Choroid plexus epithelial cell (primary cell): ENCODE measurements at places on chromosomes 5 and 9.

GRCh38 chr5:138748630-138749081 lies 4.6 kb upstream of the CTNNA1 start:
- peak; percentile 65 for DNase-seq

DNA sequence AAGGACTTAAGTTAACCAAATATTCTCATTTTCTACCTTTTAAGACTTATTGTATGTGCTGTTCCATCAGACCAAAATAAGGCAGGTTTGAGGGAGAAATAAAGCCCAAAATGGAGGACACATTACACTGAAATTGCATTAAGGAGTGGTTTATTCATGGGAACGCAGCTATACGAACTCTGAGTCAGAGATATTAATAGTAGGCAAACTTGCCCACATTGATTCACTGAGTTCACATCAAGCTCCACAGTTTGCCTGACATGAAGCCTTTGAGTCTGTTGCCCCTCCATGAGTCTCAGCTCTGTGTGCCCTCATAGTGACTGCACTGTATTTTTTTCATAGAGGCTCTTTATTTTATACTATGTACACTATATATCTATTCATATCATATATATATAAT lies 135.0 kb upstream of the SNX2 start:
- DNase-seq = no peak

DNA sequence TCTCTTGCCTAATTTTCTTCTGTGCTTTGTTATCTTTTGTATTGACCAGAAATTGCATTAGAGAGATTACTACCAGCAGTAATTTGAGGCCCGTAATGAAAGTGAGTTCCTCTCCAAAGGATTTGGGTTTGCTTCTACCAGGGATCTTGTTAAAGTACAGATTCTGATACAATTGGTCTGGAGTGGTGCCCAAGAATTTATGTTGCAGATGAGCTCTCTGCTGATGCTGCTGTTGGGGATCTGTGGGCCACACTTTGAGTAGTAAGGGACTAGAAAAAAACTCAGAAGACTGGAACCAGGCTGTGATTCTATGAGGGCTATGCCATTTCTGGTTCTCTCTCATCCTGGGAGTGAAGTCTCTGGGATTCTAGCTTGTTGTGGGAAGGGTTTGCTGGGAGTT lies 192.2 kb downstream of the SEC61B start:
- DNase-seq = peak; percentile 41

DNA sequence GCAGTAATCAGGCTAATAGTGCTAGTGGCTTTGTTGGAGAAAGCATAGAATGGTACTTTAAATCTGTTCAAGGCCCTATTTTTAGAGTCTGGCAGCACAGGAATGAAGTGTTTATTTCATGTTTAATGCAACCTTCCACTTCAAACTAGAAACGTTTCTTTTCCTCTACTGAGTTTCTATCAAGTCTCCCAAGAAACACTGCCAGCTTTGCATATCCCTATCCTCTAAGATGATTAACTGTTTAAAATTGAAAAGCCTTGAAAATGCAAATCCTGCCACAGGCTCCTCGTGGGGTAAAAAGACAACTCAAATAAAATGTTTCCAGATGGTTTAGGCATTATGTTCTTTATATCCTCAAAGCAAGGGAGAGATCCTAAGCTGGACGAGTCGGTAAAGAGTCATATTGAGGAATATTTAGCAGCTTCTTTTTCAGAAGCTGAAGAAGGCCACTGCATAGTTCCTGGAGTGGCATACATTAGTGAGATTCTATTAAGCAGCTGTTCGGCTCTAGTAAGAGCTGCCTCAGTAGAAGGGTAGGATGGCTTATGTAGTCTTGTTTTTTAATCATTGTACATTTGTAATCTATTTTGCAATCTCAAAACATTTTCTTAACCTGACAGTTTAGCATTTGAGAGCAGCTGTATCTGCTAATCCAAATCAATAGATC lies 251.2 kb downstream of the CHSY3 start:
- no peak for DNase-seq

GRCh38 chr9:69175486-69175885 lies 1.4 kb downstream of the TJP2 start:
- DNase-seq = no peak

- DNase-seq = no peak
Observed at GRCh38 chr5:31767335-31768031, 128.6 kb downstream of the PDZD2 start.

DNA sequence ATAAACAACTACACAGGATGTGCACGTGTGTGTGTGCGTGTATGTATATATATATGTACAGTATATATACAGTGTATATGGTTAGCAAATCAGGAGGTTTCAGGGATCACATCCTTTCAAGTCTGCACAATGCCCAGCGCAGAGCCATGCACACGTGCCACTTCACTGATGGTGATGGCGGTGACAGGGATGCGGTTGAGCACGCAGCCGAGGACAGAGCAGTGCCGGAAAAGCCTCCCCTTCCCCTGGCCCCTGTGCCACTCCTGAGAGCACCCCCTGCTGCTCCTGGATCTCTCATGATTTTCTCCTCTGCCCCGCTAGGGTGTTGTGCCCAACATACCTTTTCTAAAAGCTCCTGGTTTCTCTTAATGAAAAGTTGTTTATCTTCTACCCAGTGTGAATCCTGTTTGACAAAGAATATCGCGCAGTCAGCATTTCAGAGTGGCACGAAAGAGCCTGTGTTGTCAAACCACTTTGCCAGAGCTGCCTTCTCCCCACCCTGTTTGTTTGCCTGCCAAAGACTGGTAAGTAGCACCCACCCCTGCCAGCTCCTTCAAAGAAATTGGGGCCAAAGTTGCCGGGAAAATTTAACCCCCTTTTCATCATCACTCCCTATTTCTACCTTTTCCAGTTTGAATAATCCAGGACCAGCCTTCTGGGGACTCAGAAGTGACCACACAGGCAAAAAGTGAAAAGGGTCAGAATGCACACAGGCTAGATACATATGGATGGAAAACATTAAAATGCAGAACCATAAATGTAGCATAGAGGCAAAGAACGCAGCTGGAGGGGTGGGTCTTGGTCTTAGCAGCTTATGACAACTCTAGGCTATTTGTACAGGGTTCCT lies 126.2 kb upstream of the DPYSL3 start:
- no peak for DNase-seq

DNA sequence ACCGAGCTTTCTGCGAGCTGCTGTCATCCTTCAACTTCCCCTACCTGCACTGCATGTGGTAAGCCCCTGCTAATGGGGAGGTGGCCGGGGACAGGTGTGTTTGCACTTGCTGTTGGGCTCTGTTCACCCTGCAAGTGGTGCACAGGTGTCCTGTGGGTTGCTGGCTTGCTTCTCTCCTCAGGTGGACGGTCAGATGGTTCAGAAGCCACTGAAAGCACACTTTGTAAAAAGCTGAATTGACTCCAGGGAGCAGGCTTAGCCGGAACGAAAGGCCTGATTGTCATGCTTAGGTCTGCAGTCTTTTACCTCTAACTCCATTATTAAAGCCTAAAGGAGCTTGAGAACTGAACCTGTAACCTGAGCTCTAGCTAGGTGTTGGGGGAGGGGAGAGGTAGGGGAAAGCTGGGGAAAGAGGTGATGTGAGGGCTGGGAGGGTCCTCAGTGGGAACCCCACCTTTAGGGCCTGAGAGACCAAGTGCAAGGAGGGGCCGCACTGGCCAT lies 37.6 kb downstream of the ACER2 start:
- DNase-seq = no peak

GRCh38 chr5:67799732-67800234 lies 415.8 kb upstream of the PIK3R1 start:
- DNase-seq = peak; percentile 59
